ENCODE measurements at places on chromosomes 5 and 9.

GRCh38 chr5:25963251-25964008 is 1075.0 kb downstream of the CDH9 start:
- DNase-seq, result no peak

DNA sequence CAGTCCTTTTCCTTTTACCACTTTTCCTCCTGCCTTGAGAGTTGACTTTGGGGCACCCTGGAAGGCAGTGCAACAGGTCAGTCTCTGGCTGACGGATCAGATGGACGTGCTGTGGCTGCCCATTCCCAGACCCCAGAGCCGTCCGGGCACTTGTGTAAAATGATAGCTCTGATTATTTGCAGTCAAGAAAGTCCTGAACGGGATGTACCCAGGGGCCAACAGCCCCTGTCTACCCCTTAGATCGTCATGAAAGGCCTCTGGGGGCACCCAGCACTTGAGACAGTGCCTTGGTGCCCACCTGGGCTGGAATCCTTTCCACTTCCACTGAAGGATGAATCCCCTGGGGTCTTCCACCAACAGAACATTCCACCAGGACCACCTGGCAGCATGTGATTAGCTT is 17.7 kb upstream of the ANGPTL2 start:
- no peak for DNase-seq

GRCh38 chr9:61671276-61671973 is 481.6 kb downstream of the SPATA31A7 start:
- no peak for DNase-seq

DNA sequence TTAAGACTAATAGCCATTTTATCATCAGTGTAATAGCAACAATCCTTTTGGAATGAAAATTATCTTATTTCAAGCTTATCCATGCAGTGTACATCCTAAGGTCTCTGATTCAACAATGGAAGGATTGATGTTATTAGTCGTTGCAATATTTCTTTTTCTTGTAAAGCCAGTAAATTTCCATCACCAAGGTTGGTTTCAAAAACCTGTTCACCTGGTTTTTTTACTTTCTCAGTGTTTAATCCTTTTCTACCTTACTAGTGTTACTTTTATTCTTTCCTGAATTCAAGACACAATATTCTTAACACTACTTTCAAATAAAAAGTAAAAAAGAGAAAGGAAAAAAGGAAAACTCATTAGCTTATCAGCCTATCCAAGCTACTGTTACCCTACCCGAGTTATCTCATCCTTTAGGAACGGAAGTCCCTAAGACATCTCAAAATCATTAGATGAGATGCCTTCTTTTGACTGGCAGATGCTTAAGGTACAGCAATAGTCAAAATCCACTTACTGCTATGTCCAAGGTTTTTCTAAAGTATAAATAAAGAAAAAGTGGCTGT is 5.4 kb downstream of the ZFR start:
- no peak for DNase-seq

DNA sequence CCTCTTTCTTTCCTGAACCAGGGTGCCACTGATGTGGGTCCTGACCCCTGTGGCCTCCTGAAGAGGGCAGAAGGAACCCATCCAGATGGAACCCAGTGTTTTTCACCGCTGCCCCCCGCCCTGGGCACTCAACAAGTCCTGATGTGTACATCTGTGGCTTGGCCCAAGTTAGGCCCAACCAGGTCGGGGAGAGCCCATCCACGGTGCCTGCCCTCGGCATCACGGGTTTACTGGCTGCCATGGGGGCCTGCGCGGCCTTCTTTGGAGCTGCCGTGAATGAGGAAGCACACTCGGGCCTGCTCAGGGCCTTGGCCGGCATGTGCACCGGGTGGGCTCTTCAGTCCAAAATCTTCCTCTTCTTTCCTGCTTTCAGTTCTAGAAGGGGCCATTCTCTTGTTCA is 5.8 kb downstream of the ECSCR start:
- DNase-seq, result no peak

DNA sequence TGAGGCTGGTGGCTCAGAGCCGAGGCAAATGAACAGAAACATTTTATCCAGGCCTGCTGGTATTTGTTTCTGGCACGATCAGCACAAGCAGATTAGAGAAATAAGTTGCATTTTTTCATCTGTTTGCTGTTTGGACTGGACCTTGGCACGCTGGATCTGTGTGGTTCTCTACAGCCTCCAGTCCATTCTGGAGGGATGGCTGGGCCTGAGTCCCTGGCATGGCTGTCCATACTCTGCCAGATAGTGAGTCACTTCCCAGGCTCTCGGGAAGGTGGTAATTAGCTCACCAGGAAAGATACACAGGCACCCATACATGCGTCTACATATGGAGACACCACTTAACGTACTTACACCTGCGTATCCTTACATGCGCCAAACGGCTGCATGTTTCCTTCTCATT is 78.6 kb downstream of the SPRY4 start:
- DNase-seq, result peak; percentile 12

GRCh38 chr5:97119007-97119390 is 23.4 kb downstream of the LIX1 start:
- DNase-seq, result no peak

DNA sequence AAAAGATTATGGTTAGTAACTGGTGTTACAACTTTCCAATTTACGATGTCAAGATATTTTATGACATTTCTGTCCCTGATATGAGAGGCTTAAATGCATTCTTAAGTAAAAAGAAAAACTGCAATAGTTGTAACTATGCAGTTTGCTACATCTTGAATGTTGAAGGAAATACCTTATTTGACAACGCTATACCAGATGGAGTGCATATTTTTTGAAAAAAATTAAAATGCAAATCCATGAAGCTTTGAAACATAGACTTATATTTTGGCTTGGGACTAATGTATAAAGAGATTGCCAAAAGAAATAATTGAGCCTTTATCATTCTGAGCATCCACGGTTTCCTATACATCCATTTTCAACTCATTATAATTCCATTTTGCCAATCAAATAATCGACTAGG is 579.4 kb downstream of the TAF11L14 start:
- DNase-seq, result no peak

DNA sequence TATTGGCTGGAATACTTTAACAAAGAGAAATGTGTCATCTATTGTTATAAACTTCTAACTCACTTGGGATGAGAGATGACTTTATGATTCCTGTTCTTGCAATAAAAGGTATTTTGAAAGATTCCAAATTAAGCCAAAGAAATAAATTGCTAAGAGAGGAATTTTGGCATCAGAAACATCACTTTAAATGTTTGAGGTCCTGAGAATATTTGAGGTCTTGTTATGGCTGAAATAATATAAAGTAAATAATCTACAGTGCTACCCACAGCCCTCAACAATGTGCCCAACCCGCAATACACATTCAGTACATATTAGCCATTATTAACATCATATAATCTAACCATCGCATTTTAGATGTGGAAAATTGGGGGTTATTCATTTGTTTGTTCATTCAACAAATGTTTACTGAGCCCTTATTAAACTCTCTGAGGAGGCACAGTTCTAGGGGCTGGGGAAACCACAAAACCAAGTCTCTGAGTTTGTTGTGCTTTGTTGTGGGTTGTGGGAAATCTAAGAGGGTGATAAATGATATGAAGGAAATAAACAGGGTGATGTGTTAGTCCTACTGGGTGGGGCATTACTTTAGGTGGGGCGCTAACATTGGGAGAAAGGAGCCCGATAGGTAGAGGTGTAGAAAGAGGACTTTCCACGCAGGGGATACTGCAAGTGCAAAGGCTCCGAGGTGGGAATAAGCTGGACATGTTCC is 135.2 kb upstream of the CLINT1 start:
- no peak for DNase-seq

DNA sequence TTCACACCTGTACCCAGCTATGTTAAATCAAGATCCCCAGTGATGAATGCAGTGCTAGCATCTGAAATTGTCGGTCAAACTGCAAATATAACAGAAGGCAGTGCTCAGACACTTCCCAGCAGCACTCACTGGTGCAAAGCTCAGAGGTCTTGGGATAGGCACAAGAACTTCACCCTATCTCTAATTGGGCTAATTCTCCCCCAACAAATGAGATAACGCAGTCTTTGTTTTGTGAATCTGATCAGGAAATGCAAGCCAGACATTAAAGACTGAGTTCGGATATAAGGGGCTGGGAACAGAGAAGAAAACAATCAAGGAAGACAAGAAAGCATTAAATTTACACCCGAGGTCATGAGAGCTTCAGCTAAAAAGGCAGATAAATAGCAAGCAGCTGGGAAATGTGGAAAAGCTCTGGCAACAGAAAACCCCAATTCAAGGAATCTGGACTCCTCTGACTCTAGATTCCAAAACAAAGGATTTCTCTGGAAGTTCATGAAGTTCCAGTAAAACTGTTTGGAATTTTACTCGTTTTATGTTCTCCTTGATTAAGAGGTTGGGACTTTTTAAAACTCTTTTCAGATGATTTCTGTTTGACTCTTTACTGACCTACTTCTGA is 65.1 kb downstream of the GNA14 start:
- DNase-seq, result no peak

DNA sequence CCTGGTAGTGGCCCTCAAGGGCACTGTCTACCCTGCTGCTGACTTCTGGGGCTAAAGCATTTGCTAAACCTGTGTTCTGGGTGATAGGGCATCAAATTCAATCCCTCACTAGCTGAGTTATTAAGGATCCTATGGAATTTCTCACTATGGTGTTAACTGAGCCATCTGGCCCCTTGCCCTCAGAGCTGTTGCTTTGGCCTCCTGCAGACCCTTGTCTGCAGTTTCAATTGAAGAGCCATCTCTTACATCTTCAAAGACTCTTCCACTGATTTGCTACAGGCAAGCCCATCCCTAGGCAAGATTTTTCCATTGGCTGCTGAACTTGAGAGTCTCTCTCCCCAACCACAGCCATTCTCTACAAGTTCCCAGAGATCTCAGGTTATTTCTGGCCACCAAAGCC is 418.2 kb downstream of the ZNF608 start:
- DNase-seq, result no peak

DNA sequence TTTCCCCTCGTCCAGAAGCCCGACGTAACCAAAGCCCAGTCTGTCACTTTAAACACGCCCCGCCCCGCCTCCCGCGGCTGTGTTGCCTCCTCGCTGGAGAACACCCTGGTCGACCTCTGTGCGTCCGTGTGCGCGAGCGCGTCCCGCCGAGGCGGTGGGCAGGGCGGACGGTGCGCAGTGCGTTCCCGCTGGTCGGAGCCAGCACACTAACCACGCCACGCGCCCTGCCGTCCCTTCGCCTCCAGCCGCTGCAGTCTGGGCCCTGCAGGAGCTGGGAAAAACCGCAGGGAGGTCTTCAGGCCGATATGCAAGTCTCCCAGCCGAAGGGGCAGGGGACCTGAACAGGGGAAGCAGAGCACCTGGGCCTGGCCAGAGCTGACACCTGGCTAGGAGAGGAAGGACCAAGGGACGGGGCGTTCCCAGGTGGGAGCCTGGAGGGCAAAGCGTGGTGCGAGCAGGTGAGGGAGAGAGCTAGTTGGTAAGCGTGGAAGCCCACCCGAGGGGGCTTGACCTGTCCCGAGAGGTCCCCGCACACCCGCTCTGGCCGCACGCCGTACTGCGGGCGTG is 1.3 kb upstream of the PHPT1 start:
- DNase-seq, result no peak
